ENCODE measurements at places on chromosomes 11 and 22.

DNA sequence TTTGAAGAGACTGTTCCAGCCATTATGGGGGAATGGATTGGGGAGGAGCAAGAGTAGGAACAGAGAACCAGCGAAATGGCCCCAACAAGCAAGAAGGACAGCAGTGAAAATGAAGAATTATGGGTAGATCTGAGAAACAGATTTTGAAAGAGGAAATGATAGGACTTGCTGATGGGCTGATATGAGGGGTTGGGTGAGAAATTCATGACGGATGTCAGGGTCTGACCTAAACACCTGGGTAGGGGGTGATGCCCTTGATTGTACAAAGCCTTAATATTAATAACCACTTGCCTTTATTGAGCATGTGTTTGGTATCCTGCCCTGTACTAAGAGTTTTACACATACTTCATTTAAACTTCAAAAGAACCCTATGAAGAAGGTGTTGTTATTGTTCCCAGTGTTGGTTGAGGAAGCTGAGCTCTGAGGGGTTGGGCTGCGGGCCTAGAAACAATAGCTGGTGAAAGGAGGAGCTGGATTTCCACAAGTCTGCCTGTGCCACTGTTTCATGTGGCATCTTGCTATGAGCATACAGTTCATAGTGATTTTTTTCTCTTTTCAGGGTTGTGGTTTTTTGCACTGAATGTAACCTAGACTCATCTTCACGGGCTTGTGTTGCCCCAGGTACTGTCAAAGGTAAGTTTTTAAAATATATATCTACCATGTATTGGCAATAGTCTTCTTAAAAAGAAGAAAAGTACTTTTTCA is 61.1 kb upstream of the TNRC6B start:
- no peak for DNase-seq

DNA sequence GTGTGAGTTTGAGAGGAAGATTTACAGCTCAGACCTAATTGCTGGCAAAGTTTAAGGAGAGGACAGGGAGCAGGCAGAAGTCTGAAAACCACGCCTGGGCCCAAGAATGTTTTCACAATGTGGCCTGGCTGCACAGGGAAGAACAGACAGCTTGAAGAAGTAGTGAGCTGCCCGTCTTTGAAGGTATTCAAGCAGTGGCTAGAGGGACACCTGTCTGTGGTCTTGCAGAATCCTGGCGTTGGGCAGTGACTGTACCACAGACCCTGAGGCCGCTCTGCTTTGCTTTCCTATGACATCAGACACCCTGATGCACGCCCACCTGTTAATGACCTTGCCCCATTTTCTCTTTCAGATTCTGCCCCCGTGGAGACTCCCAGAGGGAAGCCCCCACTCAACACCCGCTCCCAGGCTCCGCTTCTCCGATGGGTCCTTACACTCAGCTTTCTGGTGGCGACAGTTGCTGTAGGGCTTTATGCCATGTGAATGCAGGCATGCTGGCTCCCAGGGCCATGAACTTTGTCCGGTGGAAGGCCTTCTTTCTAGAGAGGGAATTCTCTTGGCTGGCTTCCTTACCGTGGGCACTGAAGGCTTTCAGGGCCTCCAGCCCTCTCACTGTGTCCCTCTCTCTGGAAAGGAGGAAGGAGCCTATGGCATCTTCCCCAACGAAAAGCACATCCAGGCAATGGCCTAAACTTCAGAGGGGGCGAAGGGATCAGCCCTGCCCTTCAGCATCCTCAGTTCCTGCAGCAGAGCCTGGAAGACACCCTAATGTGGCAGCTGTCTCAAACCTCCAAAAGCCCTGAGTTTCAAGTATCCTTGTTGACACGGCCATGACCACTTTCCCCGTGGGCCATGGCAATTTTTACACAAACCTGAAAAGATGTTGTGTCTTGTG is 6.6 kb upstream of the MCM5 start:
- DNase-seq: no peak

GRCh38 chr11:122897606-122898210 is 15.1 kb downstream of the JHY start:
- DNase-seq: no peak

GRCh38 chr11:19843079-19843478 is 130.4 kb downstream of the NAV2 start:
- DNase-seq: no peak

DNA sequence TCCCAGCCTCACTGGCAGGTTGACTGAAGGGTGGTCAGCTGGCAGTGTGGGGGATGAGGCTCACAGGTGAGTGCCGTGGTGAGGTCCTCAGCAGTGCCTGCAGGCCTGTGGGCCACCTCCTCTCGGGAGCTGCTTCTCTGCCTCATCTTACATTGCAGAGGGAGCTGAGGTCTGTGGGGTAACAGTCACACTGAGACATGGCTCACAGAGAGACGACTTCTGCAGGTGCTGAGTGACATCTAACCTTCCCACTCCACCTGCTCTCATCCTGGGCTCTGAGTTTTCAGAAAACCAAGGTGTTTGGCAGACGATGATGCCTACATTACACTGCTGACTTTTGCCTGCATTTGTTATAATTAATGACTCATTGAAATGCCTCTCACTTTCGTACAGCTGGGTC is 8.8 kb upstream of the SLC5A1 start:
- DNase-seq: no peak

DNA sequence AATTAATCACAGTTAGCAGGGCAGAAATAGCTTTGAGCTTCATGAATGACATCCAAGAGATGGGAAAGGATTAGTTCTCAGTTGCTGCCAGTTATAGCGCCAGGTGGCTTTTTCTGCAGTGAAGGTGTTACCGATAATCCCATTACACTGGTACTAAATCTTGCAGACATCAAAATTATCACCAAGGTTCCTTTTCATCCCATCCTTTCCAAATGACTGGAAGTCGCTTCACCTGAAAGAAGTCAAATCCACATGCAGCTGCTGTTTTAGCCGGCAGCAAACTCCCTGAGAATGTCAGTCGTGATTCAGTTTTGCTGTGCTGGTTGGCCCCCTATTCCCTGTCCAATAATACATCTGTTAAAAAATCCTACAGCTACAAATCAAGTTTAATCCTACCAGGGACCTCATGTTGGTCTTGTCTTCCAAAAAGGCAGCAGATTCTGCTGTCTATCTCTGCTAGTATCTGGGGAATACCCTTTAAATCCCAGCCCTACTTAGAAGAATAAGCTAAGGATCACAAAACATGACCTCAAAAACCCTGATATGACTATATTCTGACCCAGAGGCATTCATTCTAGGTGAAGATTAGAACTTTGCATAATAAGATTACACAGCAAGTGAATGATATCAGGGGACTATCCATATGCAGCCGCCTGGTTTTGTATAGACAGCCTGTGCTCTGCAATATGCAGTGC is 31.7 kb downstream of the IMMP1L start:
- no peak for DNase-seq

DNA sequence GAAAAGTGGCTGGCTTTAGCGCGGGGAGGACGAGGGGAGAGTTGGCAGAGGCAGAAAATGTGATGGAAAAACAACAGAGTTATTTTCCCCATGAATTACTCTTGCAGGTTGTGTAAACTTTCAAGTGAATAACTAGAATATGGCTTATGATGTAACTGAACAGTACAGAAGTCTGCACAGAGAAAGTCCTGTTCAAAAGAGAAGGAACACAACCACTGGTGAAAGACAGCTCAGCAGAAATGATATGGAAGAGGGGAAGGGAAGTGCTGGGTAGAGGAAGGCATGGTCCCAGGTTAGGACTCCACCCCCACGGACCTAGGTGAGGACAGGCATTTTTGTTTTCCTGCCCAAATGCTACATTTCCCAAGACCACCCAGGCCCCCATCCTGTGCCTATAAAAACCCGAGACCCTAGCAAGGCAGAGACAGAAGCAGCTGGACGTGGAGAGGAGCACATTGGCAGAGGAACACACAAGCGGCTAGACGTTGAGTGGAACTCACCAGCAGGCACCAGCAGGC is 77.7 kb downstream of the MAML2 start:
- DNase-seq: no peak

GRCh38 chr11:121890946-121891515 is 225.0 kb downstream of the BLID start:
- DNase-seq: no peak

DNA sequence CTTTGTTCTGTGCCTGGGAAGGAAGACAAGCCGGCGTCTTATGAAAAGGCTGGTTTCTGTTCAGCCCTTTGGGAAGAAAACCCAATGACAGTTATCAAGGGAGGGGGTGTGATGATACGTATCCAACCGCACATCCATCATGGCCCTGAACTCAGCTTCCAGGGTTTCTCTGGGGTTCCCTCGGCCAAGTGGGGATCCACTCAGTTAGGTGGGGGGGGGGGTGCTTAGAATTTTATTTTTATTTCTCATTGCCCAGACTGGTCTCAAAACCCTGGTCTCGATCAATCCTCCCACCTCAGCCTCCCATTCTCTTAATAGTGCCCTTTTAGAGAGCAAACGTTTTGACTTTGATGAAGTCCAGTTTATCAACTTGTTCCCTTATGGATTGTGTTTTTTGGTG is 25.7 kb downstream of the KCNQ1 start:
- no peak for DNase-seq

DNA sequence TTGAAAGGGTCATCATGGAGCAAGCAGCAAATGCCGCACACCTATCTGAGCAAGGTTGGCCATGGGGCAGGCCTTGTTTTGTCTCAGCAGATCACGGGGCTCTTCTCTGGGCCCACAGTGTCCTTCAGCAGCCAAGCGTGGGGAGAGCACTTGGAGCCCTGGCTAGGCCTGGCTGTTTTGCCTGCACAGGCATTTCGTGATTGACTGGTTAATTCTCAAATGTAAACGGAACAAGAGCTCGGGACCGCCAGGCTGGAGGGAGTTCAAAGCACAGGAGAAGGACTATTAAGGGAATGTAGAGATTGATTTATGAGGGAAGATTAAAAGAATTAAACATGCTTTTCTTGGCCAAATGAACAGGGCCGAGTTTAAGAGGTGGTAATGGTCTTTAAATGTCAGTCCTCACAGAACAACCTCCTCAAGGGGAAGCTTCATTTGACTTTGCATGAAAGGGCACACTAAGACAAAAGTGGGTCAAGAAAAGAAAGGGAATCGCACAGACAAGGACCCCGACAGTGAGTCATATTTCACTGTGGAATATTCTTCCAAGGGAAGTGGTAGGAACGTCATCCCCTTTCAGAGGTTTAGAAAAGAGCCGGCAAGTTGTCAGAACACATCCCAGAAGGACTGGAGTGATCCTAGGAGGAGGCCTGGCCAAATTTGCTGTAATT is 20.7 kb downstream of the SPON1 start:
- DNase-seq: no peak

GRCh38 chr11:56716379-56716854 is 17.5 kb downstream of the OR9G1 start:
- DNase-seq: no peak

GRCh38 chr11:113906038-113906437 is 1.4 kb downstream of the HTR3B start:
- DNase-seq: no peak

GRCh38 chr11:47148903-47149531 is 27.7 kb downstream of the ARFGAP2 start:
- no peak for DNase-seq

GRCh38 chr11:76329983-76330382 is 50.9 kb downstream of the THAP12 start:
- no peak for DNase-seq

DNA sequence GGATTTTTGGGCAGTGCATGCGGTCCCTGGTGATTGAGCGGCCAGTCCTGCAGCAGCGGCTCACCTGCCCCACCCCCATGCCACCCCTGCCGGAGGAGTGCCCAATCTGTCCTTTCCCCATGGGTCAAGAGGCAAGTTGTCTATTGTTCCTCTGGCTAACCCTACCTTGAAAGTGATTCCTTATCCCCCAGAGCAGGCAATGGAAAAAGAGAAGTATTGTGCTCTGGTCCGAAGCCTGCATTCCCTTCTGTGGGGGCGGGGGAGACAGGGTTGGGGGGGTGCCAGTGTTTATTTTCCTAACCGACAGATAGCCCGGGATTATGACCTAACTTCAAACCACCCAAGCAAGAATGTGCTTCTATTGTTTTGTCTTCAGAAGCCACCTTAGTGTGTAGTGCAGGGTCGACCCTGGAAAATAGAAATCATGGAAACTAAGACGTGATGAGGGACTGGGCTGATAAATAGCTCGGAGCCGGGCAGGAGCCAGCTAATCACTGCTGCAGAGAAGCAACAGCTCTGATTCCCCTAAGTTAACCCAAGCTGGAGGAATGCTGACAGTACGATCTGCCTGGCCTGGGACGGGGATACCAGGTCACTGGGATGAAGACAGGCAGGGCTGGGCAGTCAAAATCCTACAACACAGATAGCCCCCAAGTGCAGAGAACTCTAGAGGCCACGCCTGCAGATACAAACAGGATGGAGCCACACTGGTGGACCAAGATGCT is 38.7 kb upstream of the ATXN10 start:
- DNase-seq: no peak

- no peak for DNase-seq
Measured at GRCh38 chr11:131814108-131814507, 443.7 kb downstream of the NTM start.

DNA sequence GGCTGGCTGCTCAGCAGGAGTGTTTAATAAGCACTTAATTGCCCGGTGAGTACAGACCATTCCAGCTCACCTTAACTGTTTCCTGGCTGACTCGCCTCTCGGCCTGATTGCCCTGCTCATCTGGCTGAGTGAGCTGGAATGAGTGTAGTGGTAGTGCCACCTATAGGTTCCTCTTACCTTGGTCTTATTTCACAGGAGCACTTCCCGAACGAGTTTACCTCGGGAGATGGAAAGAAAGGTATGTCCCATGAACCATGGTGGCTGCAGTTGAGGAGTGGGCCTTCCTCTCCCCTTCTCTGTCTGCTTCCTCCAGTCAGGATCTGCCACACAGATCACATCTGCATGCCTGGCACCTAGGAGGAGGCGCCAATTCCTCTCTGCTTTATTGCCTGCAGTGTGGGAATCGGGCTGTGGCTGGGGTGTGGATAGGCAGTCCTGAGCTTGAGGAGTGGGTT is 26.7 kb downstream of the UPB1 start:
- DNase-seq: no peak

DNA sequence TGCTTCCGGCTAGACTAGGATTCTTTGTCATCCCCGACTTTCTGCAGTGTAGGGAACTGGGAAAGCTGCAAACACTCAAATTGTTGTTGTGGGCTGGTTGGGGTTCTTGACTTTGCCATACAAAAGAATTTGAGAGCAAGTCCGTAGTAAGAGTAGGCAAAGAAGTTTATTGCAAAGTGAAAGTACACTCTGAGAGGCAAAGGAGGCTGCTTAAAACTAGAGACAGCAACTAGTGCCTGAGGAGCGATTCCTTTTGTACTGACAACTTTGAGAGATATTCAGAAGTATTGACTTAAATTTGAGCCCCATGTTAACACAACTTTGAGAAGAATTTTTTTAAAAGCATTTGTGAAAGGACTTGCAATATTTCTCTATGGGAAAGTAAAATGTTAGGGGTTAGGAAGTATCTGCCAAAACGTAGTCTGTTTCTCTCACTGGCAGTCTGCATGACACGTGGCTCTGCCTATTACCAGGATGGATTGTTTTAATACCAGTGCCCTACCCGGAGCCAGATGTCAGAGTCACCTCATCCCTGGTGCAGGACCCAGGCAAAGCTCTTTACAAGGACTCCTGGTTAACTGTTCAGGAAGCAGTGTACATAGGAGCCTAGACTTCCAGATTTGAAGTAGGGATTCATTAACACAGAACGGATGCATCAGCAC is 85.0 kb upstream of the CLPB start:
- DNase-seq: no peak
